ENCODE measurements at places on chromosomes 2 and 18.

GRCh38 chr2:201871471-201871870 lies 65.1 kb downstream of the CDK15 start:
- no peak for DNase-seq

- DNase-seq = peak; percentile 50
These were observed 134.9 kb upstream of the ZNF236 start for GRCh38 chr18:76687304-76687962.

DNA sequence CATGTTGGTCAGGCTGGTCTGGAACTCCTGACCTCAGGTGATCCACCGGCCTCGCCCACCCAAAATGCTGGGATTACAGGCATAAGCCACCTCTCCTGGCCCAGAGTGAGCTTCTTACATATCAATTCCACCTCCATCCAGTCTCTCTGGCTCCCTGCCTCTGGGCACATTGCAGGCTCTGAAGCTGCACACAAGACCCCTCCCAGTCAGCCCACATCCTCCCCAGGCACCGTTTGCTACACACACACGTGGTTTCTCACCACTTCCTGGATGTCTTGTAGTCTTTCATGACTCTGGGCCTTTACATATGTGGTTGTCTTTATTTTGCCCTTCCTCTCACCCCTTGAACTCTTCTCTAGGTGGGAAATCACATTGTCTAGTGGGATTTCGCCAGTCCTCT lies 64.0 kb upstream of the CABLES1 start:
- DNase-seq = peak; percentile 73

DNA sequence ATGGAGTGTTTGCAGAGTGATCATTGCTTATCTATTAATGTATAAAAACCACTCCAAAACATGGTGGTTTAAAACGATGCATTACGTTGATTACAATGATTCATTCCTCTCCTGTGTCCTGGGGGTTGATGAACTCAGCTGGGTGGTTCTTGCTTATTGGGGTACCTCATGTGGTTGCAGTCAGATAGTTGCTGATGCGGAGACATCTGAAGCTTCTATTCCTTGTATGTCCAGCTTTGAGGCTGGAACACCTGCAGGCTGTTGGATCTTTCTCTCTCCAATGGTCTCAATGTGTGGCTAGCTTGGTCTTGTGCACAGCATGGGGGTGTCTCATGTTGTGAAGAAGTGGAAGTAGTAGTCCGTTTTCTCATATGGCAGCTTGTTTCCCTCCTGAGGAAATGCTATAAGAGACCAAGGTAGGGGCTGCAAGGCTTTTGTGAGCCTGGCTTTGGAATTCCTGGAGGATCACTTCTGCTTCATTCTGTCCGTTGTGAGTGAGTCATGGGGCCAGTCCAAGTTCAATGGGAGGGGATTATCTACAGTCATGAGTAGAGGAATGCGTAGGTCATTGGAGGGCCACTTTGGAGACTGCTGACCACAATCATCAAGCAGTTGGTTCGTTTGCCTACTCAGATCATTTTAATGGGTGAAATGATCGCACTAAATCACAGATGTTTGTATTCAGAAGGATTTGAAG lies 601.0 kb downstream of the SLC4A3 start:
- no peak for DNase-seq

- DNase-seq = no peak
These were observed 76.7 kb downstream of the TCF4 start for GRCh38 chr18:55511277-55511676.

DNA sequence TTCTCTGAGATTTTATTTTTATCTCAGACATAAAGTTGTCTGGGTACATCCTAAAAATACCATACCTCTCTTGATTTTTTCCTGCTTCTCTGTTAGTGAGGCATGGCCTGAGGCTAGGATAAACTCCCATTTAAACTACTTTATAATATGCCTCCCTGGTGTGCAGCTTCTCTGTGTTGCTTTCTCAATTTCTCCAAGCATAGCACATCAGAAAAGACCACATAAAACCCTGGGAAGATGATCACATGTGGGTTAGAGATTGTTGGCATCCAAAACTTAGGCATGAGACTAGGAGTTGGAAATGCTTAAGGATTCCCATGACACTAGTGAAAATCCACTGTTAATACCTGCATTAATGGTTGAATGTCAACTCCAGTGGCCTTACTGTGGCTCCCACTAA lies 254.6 kb downstream of the RND3 start:
- no peak for DNase-seq

GRCh38 chr2:12867631-12868287 lies 151.0 kb downstream of the TRIB2 start:
- DNase-seq = no peak

GRCh38 chr2:178111743-178112142 lies 494 bp upstream of the RBM45 start:
- no peak for DNase-seq

DNA sequence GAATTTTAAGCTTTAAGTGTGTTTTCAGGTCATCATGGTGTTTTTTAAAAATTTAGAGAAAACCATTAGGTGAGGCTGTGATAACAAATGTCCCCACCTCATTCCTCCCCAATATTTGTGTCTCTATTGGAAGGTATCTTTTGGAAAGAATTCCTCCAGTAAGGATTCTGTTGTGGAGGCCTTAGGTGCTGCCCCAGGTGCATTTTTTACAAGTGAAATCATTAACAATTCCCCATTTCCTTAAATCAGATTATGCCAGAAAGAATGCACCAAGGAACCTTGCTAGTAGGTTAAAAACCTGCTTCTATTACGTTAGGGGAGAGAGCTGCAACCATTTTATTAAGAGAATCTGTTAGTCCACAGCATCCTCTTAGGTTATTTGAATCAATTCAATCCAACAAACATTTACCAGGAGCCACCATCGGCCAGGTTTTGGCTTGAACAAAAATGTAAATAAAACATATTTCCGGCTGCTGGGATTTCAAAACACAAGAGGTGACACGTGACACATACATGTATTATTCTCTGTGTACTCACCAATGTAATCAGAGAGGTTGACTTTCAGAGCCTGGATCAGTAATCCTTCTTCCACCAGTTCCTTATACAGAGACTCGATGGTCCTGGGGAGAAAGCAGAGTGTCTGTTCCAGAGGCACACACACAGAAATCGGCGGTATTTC lies 112.5 kb upstream of the ASB18 start:
- DNase-seq = no peak

DNA sequence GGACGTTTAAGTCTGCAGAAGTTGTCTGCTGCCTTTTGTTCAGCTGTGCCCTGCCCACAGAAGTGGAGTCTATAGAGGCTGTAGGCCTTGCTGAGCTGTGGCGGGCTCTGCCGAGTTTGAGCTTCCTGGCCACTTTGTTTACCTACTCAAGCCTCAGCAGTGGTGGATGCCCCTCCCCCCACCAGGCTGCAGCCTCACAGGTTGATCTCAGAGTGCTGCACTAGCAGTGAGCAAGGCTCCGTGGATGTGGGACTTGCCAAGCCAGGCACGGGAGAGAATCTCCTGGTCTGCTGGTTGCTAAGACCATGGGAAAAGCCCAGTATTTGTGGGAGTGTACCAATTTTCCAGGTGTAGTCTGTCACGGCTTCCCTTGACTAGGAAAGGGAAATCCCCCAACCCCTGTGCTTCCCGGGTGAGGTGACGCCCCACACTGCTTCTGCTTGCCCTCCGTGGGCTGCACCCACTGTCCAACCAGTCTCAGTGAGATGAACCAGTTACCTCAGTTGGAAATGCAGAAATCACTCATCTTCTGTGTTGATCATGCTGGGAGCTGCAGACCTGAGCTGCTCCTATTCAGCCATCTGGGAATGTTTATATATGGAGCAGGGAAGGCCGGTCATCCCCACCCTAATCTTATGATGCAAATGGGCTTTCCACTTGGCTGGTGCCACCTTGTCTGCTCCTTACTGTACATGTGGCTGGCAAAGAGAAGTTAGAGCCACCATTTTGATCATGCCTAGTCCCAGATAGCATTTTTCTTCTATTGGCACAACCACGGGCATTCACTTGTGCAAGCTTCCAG lies 156.9 kb upstream of the ITGA6 start:
- DNase-seq = no peak

GRCh38 chr2:85418132-85419008 lies at the start of gene SH2D6:
Gene SH2D6 (plus strand): TSS chr2:85418714. CDS start chr2:85429466, 10,752 bp downstream.
- DNase-seq = peak; percentile 89

DNA sequence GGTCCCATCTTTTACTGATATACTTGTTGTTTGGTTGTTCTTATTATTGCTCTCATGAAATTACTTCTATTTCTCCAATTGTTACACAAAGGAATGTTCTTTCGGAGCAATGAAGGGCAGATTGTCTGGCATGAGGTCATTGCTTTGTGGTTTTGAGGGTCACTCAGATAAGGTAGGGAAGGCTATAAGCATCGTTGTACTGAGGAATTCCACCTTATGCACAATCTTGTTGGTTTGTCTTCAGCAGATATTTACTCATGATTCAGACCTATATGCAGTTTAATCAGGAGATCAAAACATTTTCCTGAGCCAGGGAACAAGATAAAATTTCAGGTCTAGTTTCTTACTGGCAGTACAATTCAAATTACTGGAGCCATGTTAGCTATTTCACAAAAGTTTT lies 163.0 kb upstream of the SPHKAP start:
- no peak for DNase-seq

- no peak for DNase-seq
These were observed 38.7 kb upstream of the CREB1 start for GRCh38 chr2:207491086-207491485.

DNA sequence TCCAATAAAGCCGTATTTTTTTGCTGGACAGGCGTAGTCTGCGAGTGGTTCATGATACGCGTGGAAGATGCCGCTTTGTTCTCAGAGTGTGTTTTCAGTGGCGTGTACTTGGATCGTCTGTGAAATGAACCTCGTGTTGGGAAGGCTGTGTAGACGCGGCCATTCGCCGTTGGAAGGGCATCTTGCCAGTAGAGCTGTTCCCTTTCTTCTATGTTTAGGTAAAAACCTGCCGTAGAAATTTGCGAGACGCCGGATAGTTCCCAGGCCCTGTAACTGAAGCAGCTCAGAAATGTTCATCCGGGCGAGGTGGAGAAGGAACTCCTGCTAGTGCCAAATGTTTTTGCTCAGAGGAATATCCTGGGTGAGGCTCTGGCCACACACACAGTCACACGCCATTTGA lies 133.6 kb downstream of the NFATC1 start:
- DNase-seq = no peak

- DNase-seq = no peak
These were observed 8.0 kb downstream of the ZNF396 start for GRCh38 chr18:35369126-35369525.

- DNase-seq = no peak
These were observed 8.0 kb downstream of the HAAO start for GRCh38 chr2:42784204-42784880.

DNA sequence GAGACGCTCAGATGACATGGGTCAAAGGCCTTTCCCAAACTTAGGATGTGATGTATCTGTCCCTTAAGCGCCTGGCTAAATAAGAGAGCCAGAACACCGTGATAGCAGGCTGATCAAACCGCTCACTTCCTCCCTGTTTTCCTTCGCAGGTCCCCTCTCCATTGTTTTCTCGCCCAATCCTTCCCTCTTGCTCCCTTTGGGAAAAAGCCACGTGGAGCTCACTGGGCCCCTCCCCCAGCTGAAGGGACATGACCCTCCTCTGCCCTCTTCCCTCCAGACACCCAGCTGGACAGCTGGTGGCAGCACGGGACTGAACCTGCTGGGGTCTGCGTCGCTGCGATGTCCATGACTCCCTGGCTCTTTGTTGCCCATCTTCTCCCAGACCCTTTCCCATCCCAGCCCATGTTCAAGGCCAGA lies 201.7 kb downstream of the TNS1 start:
- no peak for DNase-seq

GRCh38 chr18:4399929-4400328 lies 55.2 kb downstream of the DLGAP1 start:
- no peak for DNase-seq

DNA sequence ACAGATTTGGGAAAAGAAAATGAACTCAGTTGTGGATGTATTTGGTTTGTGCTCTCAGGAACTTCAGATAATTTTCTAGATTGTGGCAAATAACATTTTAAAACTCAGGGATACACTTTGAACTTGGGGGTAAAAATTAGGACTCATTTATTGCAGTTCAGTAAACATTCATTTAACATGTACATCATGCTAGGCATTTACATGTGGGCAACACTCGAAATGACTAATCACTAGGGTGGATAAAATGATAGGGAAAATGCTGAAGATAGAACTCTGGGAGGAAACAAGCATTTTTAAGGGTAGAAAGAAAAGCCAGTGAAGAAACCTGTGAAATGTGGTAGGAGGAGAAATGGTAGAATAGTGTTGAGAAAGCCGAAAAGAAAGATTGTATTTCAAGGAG lies 7.8 kb downstream of the FAM117B start:
- DNase-seq = no peak

DNA sequence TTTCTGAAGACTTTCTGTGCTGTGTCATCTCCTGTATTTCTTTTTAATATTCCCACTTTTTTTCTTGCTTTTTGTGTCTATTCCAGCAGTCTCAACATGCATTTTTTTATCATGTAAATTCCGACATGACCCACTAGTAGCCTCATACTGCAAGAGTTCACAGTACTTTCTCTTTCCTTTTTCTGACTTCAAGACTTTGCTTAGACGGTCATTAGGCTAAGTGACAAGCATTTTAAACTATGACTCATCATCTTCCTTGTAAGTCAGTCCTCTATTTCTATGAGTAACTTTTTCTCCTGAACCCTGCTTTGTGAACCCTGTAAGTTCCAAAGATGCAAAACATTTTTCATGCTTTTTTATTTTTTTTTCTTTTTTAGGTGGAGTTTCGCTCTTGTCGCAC lies 381.2 kb downstream of the TXNL1 start:
- no peak for DNase-seq

DNA sequence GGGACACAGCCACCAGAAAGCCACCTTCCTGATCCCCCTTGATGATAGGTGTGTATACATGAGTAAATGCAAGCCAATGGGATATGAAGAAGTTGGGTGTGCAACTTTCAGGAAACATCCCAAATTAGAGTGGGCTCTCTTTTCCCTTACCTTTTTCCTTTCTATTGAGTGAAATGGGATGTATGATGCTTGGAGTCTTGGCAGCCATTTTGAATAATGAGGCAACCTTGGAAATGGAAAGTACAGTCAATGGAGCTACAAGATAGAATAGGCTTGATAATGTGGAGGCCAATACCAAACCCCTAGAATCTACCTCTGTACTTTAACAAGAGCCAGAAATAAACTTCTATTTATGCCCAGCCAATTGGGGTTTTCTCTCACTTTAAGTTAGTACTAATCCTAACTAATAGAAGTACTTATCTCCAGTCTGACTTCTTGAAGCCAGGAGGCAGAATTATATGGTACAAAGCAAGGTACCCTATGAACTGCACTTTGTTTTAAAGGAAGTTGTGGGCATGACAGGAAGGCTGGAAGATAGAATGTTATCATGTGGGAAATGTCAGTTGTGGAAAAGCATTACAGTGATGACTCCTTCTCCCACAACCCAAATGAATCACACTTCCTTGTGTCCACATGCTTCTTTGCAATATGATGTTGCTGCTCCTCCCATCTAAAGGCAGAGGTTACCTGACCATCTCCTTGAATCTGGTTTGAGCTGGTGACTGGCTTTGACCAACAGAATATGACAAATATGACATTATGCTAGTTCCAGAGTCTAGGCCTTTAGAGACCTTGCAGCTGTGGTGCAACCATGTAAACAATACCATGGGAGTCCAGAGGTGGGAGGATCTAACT lies 12.9 kb upstream of the NABP1 start:
- no peak for DNase-seq

All from activated CD4-positive, alpha-beta T cell treated with anti-CD3 and anti-CD28 coated beads for 48 hours (primary cell).